ENCODE measurements at places on chromosomes 12 and 14.

- DNase-seq = no peak
Observed at GRCh38 chr12:116837097-116837496, 44.1 kb downstream of the HRK start.

GRCh38 chr12:109923038-109923437, 23.0 kb downstream of the TCHP start:
- DNase-seq = no peak

DNA sequence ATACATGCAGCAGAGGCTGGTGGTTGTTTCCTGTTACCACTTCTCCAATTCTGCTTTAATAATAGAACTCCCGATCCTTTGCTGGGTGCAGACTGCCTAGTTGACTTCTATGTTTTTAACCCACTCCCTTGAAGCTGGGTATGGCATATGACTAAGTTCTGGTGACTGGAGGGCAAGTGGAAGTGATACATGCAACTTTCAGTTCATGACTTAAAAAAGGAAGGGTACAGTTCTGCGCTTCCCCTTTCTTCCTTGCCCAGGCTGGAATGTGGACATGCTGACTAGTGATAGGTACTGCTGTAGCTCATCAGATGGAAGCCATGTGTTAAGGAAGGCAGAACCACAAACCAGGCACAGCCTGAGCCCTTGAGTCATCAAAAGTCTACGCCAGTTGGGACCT, 2.4 kb upstream of the A2M start:
- DNase-seq = no peak

DNA sequence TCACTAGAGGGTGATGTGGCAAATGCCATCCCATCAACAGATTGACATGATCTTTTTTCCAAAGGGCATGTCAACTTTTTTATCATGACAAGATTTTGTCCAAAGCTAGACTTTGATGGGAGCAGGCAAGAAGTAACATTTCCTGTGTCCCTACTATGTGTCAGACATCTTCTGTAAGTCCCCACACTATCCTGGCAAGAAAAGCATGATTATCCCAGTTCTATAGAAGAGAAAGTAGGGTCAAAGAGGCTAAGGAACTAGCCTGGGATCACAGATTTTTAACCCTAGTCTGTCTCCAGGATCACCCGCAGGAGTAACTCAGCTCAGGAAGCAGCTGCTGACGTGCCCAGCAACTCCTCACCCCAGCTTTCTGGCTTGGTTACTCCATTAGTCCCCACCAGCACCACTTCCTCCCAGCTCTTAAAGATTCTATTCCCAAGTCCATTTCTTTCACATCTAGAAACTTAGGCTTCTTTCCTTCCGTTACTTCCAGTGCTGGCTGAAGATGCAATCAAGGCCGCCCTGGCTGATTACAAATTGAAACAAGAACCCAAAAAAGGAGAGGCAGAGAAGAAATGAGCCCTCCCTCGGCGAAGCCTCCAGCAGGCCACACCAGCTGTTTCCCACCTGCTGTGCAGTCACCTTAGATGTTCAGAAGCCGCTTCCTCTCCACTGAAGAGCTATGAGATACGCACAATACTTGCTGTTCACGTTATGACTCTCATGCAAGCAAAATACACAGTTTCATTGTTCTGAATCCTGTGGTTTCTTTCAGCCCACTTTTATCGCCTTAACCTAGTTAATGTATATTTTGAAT, 6.2 kb downstream of the ISCU start:
- DNase-seq = no peak

GRCh38 chr12:9843407-9843806, 16.1 kb downstream of the KLRF1 start:
- DNase-seq = no peak

- DNase-seq = no peak
Observed at GRCh38 chr12:122009741-122010140, 11.9 kb upstream of the BCL7A start.

GRCh38 chr14:104054222-104054905, 31.1 kb upstream of the ASPG start:
- DNase-seq = no peak

Data from occipital lobe (tissue), 3 donors.